ENCODE measurements at places on chromosomes 13 and 19. TPM values are rescaled to one million over a fixed set of nuclear protein-coding genes. Genes with fewer than 3 reads are reported as not detected.

DNA sequence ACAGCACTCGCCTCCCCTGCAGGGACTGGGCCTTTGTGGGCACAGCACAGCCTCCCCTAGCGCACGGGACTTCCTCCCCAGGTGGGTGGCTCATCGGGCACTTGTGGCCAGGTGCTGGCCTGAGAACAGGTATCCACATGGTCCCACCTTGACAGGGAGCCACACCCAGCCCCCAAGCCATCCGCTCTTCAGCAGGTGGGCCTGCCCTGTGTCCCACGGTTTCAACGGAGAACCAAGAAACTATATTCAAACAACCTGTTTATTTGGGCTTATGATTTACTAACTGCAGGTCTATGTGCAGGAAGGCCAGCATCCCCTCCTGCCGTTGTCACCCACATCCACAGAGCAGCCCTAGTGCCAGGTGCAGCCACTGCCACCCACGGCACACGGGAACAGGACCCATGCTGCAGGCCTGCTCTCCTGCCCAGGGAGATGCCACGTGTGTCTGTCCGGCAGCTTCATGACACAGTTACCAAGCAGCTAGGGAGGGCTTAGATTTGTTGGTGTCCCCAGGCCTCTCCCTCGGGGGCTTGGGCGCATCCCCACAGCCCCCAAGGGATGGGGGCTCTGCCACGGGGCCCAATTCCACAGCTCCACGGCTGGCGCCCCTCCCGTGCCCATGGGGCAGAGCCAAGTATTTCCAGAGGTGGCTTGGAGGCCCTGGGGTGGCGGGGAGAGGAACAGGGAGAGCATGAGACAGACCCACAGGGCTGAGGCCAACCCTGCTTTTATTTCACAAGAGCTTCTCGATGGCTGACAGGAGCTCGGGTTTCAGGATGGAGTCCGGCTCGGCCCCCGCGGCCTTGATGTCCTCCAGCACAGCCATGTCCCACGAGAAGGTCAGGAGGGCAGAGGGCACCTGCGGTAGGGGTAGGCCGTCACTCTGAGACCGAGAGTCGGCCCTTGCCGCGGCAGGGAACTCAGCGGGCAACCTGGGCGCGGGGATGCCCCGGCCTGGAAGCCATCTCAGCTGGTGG, 12.5 kb downstream of the UBXN6 start:
- no peak for DNase-seq

- DNase-seq: no peak
These were observed 50.6 kb downstream of the TNFRSF19 start for GRCh38 chr13:23620613-23621315.

DNA sequence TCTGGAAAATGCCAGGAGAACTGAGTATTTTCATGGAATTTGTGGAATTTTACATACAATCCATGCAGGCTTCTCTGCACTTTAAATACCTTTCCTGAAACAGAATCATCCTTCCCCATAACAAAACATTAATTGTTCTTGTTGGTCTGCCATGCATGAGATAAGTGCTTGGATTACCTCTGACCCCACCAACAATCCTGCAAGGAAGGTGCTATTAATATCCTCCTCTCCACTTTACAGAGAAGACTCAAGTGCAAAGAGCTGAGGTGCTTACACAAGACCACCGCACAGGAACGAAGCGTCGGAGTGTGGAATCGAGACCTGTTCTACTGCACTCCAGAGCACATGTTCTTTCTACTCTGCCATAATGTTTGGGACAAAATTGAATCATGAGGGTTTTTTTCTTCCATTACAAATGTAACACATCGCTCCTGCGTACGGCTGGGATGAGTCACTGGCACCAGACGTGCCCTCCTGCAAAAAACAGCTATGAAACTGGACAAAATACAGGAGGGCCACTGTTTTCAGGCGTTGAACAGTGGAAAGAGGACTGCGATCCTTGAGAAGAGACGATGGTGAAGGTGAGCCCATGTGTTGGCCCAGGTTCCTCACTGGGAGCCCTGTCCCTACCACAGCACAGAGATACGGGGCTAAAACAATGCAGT, 12.9 kb upstream of the LRRC4B start:
- DNase-seq: no peak

DNA sequence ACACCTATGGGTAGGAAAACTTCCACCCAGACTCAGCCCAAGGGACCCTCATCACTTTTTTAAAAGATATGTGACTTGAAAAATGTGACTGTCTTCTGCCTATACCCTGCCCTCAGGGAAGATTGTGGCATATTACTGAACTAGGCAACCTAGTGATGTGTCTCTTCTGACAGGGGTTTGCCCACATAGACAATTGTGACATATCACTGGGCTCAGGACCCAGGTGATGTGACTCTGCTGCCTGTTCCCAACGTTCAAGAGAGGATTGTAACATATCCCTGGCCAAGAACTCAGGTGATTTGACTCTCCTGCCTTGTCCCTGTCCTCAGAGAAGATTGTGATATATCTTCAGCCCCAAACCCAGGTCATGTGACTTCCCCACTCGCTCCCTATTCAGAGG, 86.3 kb upstream of the ZNF43 start:
- no peak for DNase-seq

PTGIR gene
- 2.8 TPM for total RNA-seq

DNA sequence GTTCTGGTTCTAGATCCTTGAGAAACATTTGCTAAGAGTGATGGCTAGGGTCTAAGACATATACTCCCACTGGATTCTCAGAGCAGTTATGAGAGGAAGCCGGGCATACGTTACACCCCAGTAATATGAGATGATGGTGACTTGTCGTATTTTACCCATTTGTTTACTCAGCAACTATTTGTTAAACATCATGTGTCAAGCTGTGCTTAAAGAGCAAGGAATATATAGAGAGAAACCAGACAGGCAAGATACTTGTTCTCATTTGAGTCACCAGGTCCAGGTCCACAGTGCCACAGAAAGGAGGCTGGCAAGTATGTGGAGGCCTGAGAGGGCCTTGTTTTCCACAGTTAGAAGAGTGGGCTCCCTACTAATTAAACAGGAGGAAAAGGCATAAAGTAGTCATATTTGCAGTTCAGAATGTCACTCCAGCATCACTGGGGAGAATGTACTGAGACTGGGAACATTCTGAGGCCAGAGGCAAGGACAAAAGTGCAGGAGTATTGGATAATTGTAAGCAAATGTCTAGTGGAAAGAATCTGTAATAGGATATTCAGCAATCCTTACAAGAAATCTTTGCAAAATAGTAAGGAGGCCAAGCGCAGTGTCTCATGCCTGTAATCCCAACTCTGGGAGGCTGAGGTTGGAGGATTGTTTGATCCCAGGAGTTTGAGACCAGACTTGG, 142.2 kb downstream of the IRS2 start:
- DNase-seq: no peak

All from liver (tissue), 10 donors.